ENCODE measurements at places on chromosomes 2 and 18. TPM values are rescaled to one million over a fixed set of nuclear protein-coding genes. Genes with fewer than 3 reads are reported as not detected.
A peak's percentile ranks its signal among the peaks of the same experiment; 100 is the strongest.

IMPACT gene
- 40.6 TPM for total RNA-seq

NYAP2 gene
- total RNA-seq = not detected

ABCG5 gene
- not detected for total RNA-seq

EFR3B gene
- total RNA-seq = 8.0 TPM

ELOA2 gene
- total RNA-seq = not detected

MTA3 gene
- 154 TPM for total RNA-seq

ZNF396 gene
- total RNA-seq = 5.6 TPM

KIF1A gene
- total RNA-seq = 88.9 TPM

SDC1 gene
- total RNA-seq = 11.0 TPM

DNA sequence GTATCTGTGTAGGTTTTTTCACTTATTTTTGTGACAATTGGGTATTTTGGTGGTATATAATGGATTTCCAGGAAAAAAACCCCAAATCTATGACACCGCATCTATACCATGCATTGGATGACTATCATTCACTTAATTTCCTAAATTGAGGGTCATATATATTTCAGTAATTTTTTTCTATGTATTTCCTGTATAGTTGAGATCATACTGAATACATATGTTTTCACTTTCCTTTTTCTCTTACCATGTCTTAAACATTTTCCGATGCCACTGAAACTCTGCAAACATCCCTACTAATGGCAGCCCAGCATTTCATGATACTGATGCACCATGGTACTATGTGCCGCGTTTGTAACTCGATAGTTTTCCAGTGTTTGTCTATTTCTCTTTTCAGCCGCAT, 40.4 kb downstream of the CDKL4 start:
- H3K27me3 ChIP-seq = no peaks in the 10 kb centered on the region
- no peaks in the 10 kb centered on the region for H3K36me3 ChIP-seq
- no peak overlapping the region for H3K4me3 ChIP-seq

DNA sequence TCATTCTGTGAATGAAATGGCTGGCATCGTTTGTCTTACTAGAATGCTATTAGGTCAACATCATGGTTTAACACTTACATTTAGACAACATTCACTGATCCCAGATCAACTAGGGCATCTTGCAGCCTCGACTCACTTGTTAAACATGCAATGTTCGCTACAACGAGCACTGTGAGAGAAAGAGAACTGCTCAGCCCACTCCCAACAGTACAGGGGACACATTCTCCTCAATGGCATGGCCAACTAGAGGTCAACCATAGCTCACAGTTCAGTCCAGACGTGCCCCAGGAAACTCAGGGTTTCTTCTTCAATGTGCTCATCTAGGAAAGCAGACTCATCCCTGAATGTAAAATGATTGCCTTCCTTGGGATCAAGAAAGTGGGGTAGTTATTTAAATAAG, 5.9 kb downstream of the WIPF1 start:
- H3K4me1 ChIP-seq = peaks cover 3% of the 10 kb centered on the region
- no peak overlapping the region for H3K4me3 ChIP-seq
- H3K27ac ChIP-seq = no peak overlapping the region
- H3K36me3 ChIP-seq = no peaks in the 10 kb centered on the region
- DNase-seq = no peak
- H3K27me3 ChIP-seq = no peaks in the 10 kb centered on the region

GRCh38 chr2:147214914-147215313, 629.9 kb upstream of the ACVR2A start:
- H3K4me3 ChIP-seq = no peak overlapping the region
- no peaks in the 10 kb centered on the region for H3K36me3 ChIP-seq
- no peaks in the 10 kb centered on the region for H3K27me3 ChIP-seq
- H3K4me1 ChIP-seq = no peaks in the 10 kb centered on the region
- no peak overlapping the region for H3K27ac ChIP-seq

DNA sequence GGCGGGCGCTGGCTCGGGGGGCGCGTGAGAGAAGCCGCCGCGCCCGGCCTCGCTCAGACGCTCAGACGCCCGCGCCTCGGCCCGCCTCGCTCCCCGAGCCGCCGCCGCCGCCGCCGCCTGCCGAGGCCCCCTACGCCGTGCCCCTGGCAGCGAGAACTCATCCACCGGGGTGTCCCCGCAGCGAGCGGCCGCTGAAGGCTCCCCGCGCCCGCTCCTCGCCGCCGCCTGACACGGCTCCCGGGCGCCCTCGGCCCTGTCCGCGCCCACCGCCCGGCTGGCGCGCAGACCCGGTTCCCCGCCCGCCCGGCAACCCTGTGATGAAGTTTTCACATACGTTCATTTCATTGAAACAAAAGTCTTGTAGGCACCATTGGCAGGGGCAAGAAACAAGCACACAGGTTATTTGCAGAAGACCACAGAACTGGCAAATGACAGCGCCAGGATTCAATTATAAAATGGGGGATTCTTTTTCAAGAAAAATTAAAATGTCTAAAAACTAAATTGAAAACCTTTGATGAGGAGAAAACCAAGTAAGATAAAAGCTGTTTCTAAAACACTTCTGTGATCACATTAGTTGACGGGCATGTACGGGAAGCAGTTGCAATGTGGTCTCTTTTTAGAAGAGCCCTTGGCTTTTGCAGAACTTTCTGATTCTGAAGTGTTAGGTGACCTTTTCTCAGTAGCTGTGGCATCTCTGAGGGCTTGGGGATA, 50.5 kb upstream of the TUBA3D start:
- peaks cover 33% of the 10 kb centered on the region for H3K27me3 ChIP-seq
- H3K27ac ChIP-seq = no peak overlapping the region
- H3K4me3 ChIP-seq = peak overlapping the region; percentile 59
- H3K36me3 ChIP-seq = no peaks in the 10 kb centered on the region

DNA sequence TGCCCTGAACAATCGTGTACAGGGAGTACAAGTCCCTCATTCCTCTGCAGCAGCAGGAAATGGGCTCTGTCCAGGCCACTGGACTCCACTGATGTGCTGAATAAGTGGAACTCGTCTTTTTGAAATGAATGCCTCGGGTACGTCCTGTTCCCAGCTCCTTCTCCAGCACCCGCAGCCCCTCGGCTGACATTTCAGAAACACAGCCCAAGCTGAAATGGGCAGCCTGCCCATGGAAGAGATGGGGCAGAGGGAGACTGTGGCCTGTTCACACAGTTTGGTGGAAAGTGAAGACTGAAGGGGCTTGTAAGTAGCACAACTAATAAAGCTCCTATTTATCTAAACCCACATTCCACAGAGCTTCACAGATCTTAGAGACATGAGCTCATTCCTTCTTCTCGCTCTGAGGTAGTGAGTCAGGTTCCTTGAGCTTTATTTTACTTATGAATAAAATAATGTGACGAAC, 498.6 kb downstream of the TXNL1 start:
- no peaks in the 10 kb centered on the region for H3K4me1 ChIP-seq
- H3K4me3 ChIP-seq = no peak overlapping the region
- no peak for DNase-seq
- H3K27me3 ChIP-seq = no peaks in the 10 kb centered on the region

DNA sequence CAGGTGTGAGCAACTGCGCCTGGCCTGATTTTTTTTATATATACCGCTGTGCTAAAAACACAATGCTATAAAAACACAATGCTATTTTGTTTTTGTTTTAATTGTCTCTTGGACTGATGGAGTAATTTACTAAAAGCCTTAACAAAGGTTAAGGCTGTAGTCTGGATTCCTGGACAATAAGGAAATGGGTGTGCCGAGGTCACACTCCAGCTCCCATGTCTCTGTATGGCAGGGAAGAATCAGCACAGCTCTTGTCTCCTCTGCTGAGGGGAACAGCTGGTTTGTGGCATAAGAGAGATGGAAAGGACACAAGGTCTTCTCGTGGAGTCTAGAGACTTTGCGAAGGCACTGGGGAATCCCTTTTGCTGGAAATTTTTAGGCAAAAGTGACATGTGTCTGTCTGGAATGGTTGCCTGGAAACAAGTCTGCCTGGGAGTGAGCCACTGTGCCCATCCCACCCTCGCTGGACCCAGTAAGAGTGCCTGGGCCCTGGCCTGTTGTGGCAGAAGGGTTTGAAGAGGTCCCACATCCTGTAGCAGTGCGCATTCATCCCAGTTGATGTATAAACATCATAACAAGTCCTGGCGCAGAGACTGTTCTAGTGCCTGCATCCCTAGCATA, 73.1 kb downstream of the MAPK4 start:
- H3K4me3 ChIP-seq = no peak overlapping the region
- DNase-seq = no peak
- no peaks in the 10 kb centered on the region for H3K4me1 ChIP-seq
- no peaks in the 10 kb centered on the region for H3K36me3 ChIP-seq
- H3K27me3 ChIP-seq = peaks cover 50% of the 10 kb centered on the region

DNA sequence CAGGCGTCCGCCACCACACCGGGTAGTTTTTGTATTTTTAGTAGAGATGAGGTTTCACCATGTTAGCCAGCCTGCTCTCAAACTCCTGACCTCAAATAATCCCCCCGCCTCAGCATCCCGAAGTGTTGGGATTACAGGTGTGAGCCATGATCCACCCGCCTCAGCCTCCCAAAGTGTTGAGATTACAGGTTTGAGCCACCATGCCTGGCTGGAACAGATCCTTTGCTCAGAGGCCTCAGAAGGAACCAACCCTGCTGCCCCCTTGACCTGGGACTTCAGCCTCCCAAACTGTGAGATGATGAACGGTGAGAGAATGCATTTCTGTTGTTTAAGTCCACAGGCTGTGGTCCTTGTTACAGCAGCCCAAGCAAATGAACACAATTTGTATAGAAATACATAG, 67.0 kb downstream of the NCAPH start:
- no peak for DNase-seq
- H3K4me1 ChIP-seq = no peaks in the 10 kb centered on the region
- H3K27me3 ChIP-seq = no peaks in the 10 kb centered on the region
- no peak overlapping the region for H3K27ac ChIP-seq

DNA sequence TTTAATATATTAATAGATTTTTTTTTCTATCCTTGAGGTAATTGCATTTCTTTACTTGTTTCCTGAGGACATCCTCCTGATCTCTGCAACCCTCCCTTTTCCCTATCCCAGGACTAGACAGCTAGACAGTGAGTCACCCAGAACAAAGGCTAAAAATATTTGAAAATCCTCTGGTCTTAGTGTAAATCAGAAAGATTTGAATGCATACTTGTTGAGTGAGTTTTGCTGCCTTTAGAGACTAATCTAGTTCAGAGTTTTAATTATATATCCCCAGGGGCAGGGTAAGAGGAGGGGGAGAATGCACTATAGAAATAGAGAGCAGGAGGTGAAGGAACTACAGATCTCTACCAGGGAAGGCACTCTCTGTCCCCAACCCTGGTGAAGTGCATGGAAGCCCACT, 202.3 kb upstream of the TCF4 start:
- H3K4me3 ChIP-seq = no peak overlapping the region
- H3K36me3 ChIP-seq = no peaks in the 10 kb centered on the region
- H3K27me3 ChIP-seq = no peaks in the 10 kb centered on the region
- no peak for DNase-seq
- no peak overlapping the region for H3K27ac ChIP-seq

DNA sequence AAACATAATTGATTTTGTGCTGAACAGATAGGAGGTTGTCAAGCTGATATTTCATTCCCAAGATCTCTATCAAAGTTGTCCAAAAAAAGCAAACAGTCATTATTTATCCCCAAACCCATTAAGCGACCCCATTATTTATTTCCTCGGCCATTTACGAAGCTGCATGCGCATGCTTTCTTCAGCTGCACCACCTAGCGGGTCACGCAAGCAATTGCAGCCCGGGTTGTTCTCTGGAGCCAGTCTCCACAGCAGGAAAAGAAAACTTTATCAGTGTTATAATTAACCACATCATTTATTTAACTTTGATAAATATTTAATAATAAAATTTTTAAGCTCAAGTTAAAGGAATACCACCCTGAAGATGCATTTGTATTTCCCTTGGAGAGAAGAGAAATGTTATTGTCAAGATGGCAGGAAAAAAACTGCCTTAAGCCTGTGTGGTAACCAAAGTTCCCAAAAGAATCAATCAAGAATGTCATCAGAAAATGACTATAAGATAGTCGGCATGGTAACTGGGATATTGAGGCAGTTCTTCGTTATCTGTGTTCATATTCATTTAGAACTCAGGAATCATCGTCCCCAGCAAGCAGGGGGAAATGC, 304.7 kb downstream of the FBXO15 start:
- H3K27me3 ChIP-seq = no peaks in the 10 kb centered on the region
- H3K27ac ChIP-seq = no peak overlapping the region
- no peaks in the 10 kb centered on the region for H3K4me1 ChIP-seq

DNA sequence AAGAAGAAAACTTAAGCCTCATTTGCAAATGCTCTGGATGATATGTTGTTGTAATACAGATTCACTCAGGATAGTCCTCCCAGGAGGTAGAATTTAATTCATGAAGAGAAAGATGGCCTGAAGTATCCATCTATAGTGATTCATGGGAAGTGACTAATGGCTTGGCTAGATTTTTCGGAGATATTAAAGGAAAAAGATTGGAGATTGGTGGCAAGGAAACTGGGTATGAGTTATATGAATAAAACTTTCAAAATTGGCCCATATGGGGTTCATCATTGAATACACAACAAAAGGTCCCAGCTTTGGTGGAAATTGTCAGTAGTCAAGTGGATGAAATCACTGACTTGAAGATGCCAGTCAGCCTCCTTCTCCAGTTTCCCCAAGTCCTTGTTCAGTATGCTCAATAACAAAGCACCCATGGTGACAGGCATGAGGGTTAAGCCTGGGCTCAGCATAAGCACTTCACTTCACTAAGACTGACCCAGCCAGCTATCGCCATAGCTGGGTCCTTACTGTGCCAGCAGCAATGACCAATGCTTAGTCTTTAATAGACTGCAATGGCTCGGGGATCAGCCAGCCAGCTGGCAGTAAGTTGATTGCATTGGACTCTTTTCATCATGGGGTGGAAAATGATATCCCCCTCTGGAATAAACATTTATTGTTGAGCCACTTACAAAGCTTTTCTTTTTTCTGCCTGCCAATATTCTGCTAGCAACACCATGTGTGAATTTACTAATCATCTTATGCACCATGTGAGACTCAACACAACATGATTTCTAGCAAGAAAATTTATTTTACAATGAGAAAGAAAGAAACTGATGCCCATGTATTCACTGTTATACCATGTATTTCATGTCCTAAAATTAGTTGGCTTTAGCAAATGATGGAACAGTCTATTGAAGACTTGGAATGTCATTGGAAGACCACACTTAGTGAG, 176.6 kb upstream of the TACR1 start:
- no peaks in the 10 kb centered on the region for H3K4me1 ChIP-seq
- no peak overlapping the region for H3K27ac ChIP-seq

- no peak overlapping the region for H3K4me3 ChIP-seq
- no peaks in the 10 kb centered on the region for H3K27me3 ChIP-seq
- H3K27ac ChIP-seq = peak overlapping the region; percentile 21
- peaks cover 8% of the 10 kb centered on the region for H3K4me1 ChIP-seq
- peak; percentile 94 for DNase-seq
- H3K36me3 ChIP-seq = peaks cover 4% of the 10 kb centered on the region
Measured at GRCh38 chr2:47069628-47070154, 85.4 kb downstream of the STPG4 start.

DNA sequence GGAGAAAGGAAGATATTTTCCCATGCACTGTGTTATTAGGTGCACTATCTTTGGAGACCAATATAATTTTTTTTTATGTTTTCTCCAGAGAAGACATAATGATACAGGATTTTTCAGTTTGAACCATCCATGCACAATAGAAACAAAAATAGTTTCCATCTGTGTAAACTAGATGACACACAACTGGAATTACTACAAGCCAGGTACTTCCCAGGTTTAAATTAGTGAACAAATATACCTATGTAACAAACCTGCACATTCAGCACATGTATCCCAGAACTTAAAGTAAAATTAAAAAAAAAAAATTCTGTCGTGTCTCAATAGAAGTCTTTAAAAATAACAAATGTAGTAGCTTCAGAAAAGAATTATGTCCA, 1616.8 kb upstream of the ACVR2A start:
- no peaks in the 10 kb centered on the region for H3K27me3 ChIP-seq
- no peaks in the 10 kb centered on the region for H3K36me3 ChIP-seq
- H3K4me1 ChIP-seq = no peaks in the 10 kb centered on the region
- no peak overlapping the region for H3K27ac ChIP-seq
- DNase-seq = no peak

Measured in endodermal cell (in vitro differentiated cells).